Right renal pelvis (tissue), 4 donors: ENCODE measurements at places on chromosomes 7 and 10. TPM values are rescaled to one million over a fixed set of nuclear protein-coding genes. Genes with fewer than 3 reads are reported as not detected.

Gene MBL2
- not detected for polyA plus RNA-seq

Gene HYAL4
- 0.23 TPM for polyA plus RNA-seq

Gene CCL26
- not detected for polyA plus RNA-seq

Gene ACSM6
- 0.17 TPM for polyA plus RNA-seq

Gene ATP6V0E2
- 35.0 TPM for polyA plus RNA-seq

DNA sequence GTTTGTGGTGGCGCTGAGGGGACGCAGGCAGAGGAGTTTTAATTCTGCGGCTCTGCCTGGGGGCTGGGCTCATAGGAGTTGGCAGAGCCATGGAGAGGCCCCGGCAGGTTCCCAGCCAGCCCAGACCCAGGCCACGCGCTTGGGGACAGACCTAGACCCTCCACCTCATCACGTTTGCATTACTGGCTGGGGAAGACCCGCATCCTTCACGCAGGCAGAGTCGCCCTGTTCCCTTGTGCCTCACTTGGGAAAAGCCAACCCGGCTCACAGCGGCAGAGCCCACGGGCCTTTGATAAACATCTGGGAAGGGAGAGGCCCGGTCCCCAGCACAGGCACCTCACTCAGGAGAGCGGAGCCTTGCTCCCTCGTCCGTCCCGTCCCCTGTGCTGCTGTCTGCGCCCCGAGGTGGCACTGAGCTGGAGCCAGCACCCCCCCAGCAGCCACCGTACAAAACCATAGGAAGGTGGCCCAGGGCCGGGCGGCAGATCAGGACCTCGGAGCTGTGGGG, 112.8 kb downstream of the CYTH3 start:
- DNase-seq, result no peak

DNA sequence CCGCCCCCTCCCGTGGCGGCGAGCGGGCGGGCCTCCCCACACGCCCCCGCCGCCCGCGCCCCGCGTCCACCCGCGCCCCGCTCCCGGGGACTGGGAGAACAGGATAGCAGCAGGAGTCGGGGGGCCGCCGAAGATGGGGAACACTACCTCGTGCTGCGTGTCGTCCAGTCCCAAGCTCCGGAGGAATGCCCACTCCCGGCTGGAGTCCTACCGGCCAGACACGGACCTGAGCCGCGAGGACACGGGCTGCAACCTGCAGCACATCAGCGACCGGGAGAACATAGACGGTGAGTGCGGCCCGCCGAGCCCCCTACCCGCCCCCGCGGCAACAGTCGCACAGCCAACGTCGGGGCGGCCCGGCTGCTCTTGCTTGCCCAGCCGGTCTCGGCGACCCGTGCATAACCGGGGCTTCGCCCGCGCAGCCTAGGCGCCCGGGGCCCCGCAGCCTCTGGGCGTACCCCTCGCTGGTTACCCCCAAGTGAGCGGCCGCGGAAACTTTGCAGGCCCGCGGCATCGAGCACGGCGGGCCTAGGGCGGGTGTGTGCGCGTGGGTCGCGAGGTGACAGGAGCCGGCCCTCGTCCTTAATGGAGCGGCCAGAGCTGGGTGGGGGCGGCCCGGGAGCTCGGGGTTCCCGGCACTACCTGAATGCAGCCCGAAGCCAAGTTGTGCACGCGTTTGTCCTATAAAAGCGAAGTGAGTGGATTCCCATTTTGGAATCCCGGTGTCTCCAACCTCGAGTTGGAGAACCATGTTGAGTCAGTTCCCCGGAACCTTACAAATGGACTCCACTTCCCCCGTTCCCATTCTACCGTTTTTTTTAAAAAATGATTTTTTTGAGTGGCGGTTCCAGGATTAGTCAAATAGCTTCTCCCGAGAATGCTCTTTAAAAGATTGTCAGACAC, 863 bp downstream of the CCNY start:
- DNase-seq, result no peak

- DNase-seq, result no peak
Measured at GRCh38 chr10:121436630-121437341, 161.5 kb downstream of the FGFR2 start.

- no peak for DNase-seq
Measured at GRCh38 chr10:33819206-33819605, 484.7 kb upstream of the NRP1 start.

- no peak for DNase-seq
Measured at GRCh38 chr7:101702362-101702850, 73.3 kb upstream of the MYL10 start.

DNA sequence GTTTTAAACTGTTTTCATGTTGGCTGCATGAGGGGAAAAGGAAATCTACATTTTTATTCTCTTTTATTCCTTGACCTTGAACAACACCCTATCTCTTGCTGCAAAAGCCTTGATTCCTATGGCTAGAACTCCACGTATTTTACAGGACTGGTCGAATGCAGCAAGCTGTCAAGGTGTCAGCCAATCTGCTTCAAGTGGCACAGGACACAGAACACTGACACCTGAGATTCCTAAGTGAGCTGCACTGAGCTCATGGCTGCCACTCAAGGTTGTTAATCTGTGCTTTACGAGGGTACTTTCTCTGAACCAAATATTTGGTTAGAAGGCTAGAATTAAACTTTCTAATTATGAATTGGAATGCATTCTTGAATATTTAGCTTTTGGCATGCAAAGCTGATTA, 349.7 kb upstream of the COBL start:
- DNase-seq, result no peak

DNA sequence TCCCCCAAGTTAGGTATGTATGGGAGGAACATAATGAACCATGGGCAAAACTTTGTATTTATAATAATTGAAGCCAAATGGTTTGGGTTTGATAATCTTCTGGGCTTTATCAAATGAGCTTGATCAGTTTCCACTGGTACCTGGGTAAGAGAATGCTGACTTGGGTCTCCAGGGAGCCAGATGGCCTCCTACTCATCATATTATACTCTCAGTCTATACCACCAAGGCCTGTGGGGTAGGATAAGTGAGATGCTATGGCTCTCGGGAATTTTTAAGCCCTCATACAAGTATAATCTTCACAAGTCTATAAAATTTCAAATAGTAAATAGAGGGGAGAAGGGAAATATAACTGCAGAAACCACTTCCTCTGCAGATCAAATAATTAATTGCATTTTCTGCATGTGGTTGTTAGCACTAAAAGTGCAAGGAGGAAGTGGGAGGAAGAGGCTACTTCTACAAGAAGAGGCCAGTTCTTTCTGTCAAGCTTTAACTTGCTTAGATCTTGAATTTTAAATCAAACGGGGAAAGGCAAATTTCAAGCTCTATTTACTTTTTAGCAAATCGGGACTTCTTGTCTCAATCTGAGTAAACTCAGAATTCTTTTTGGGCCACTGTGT, 349.0 kb downstream of the SORCS1 start:
- no peak for DNase-seq

GRCh38 chr10:23613900-23614299, 175.0 kb downstream of the OTUD1 start:
- DNase-seq, result no peak

DNA sequence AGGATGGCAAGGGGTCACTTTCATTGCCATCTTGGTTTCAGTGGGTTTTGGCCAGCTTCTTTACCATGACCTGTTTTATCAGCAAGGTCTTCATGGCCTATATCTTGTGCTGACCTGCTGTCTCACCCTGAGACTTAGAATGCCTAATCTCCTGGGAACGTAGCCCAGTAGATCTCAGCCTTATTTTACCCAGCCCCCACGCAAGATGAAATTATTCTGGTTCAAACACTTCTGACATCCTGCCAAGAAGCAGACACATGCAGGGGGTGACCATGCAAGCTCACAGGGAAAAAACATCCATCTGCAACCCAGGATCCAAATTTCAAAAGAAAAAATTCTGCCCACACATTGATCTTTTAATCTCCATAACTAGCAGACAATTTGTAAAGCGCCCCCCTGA, 88.4 kb upstream of the EEPD1 start:
- no peak for DNase-seq

GRCh38 chr7:4079956-4080355, 602.1 kb upstream of the FOXK1 start:
- no peak for DNase-seq

GRCh38 chr7:76294344-76295024, 8.0 kb upstream of the HSPB1 start:
- peak; percentile 79 for DNase-seq

DNA sequence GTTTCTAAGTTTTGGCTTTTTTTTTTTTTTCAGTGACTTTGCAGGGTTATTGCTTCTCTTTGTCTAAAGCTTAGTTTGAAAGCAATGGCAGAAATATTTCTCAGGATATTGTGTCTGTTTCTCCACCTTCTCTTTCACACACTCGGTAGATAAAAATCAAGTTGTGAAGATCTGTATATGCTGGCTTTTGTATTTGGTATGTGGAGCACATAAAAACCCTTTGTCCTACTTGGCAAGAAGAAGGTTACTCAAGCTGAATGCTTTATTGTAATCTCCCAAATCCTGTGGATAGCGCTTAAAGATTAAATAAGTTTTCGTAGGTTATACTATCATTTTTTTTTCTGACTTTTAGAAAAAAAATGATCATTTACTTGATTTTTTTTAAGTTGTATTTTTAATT, 172.4 kb downstream of the CDCA7L start:
- no peak for DNase-seq

- DNase-seq, result no peak
Measured at GRCh38 chr10:129919358-129919757, 44.7 kb downstream of the EBF3 start.
